ENCODE measurements at places on chromosomes 5 and 9. TPM values are rescaled to one million over a fixed set of nuclear protein-coding genes. Genes with fewer than 3 reads are reported as not detected.

DNA sequence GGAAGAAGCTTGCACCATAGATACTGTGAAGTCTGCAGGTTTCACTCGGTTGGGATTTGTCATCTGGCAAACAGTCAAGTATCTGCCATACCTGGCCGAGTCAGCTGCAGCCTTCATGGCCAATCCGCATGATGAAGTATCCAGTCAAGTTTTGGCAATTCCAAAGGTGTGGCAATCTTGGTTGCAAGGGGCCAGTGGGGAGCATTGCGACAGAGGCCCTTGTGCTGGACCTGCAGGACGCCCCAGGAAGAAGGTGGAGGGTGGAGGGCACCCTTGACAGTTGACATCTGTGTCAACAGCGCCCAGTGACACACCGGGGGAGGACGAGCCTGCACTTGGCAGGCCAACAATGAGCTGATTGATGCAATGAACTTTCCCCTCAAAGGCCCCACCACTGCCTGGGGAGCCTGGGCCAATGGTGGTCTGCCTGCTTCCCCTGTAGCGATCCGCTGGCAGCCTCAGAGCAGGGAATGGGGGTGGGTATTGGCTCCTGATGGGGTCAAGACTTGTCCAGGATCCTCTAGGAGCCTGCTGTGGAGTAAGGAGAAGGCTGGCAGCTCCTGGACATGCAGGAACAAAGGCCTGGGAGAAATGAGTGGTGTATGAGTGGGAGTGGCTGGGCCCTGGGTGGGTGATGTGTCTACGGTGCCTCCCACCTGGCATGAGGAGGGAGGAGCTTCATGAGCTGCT is 122.8 kb upstream of the PITX1 start:
- DNase-seq = no peak

- no peak for DNase-seq
Measured at GRCh38 chr9:123235448-123235847, 32.9 kb downstream of the STRBP start.

GRCh38 chr9:90086101-90086511 is 481.3 kb downstream of the GADD45G start:
- DNase-seq = no peak

- DNase-seq = no peak
Measured at GRCh38 chr9:101478444-101478843, 42.9 kb upstream of the ALDOB start.

DNA sequence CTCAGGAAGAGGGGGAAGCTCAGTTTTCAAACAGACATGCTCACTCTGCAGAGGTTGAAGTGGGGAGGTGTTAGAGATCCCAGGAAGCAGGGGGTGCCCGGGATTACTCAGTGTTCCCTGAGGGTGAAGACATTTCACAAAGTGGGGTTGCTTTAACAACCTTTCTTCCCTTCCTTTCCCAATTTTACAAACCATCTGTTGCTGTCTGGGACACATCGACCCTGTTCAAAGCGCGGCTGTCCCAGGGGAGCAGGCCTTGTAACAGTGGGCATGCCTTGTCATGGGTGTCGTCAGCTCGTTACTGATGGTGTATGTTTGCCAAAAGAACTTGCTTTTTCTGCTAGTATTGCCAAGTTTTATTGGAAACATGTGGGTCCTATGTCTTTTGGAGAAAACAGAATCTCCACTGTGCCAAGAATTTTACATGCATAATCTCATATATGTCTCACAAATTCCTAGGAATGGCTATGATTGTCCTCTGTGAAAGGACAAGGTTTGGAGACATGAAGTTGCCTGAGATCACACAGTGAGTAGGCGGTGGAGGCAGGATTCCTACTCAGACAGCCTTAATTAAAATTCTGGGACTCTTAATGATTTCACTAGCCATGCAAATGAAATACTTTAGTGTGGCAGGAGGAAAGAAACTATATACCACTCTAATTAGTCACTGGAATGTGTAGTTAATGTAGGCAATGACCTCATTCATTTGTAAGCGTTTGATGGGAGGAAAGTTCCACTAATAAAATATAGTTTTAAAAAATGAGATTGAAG is 198.9 kb downstream of the NXNL2 start:
- peak; percentile 82 for DNase-seq

DNA sequence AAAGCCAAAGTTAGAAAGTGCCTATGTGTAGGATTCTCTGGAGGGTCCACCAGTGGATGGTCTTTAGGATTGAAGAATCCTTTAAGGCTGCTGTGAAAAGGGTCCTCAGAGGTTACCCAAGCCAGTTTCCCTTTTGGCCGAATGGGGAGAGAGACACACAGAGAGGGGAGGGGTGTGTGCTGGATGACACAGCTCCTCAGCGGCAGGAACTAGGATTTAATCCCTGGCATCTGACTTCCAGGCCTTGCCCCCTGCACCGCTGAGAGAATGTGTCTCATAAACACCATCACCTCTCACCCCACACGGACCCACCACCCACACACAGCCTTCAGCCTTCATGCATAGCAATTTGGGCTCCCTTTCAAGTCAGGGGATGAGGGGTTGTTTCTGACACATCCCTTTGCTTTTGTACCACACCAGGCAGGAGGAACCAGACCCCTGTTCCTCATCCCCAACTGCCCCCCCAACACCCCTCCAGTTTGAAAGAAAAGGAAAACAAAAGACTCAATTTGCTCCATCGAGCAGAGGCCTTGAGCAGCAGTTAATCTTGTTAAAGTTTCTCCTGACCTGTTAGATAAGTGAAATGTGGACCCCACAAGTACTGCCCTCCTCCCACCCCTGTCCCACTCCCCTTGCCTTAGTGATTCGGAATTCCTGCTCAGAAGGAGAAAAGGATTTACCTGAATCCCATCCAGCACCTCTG is 4.0 kb downstream of the PAPPA start:
- DNase-seq = peak; percentile 72

- DNase-seq = no peak
Measured at GRCh38 chr9:108811944-108812343, 43.8 kb downstream of the ACTL7B start.

The PHF24 gene
- not detected for total RNA-seq

DNA sequence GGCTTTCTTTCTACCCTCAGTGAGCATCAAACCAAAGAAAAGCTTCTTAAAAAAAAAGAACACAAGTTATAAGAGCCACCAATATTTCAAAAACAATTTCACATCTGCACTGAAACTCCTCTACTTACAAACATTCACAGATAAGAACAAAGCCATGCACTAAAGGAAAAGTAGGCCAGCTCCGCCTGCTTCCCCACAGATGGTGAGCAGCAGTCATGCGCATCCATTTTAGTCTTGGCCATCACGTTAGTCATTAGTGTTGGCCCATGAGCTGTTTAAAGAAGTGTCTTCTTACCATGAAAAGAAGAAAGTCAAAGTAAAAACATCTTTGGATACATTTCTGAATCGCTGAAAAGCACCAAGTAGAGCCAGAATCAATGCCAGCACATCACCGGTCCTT is 40.0 kb upstream of the SMIM23 start:
- peak; percentile 13 for DNase-seq

GRCh38 chr9:123423311-123423640 is 67.3 kb downstream of the CRB2 start:
- DNase-seq = no peak

The ROPN1L gene
- total RNA-seq = 0.86 TPM

DNA sequence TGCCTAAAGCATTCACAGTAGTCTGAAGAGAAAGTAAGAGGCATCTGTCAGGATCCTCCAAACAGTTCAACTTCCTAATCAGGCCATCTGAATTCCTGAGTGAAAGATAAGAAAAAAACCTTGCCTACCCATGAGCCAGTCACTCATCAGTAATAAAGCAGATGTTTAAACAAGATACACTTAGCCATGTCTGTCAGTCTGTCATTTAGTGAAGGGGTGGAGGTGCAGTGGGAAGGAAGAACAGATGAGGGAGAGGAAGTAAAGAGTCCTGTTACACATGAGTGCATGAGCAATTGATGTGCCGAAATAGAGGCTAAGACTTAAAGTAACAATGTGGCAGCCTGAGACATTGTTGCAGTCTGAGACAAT is 29.9 kb upstream of the DMRTA1 start:
- DNase-seq = peak; percentile 3

The CDO1 gene
- 0.89 TPM for total RNA-seq

The MARVELD2 gene
- total RNA-seq = 5.5 TPM

The EIF4E1B gene
- not detected for total RNA-seq

DNA sequence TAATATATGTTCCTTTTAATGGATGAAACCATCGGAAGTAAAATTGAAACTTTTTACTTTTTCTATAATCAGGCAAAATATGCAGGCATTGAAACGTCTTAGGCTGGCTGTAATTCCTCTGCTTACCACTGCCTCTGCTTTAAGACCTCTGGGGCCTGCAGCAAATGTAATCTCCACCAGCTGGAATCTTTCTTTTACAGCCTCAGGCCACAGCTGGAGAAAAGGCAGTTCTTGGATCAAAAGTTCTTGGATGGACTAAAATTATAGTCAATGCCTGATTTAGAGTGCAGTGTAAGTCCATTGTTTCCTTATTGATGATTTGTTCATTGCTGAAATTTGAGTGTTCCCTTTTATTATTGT is 396.7 kb downstream of the KCTD16 start:
- peak; percentile 25 for DNase-seq

DNA sequence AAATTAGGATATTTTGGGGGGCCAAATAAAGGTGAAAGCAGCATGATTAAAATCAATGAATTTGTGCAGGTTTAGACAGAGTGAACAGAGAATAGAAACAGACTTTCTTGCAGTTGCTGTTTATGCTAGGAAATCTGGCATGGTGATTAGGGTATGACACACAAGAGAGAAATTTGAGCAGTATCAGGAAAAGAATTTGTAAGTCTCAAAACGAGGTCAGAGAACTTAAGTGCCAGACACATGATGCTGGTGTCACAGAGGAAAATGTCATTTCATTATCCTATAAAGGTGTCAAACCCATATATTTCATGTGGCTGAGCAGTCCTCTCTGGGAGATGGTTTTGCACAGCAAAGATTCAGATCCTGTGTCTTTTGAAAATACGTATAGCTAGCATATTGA is 15.7 kb downstream of the LVRN start:
- DNase-seq = peak; percentile 89

The ZNF484 gene
- total RNA-seq = 5.9 TPM

The RAD17 gene
- total RNA-seq = 15.8 TPM

The GRM6 gene
- not detected for total RNA-seq

GRCh38 chr9:100052375-100052774 is 46.4 kb downstream of the ERP44 start:
- no peak for DNase-seq

DNA sequence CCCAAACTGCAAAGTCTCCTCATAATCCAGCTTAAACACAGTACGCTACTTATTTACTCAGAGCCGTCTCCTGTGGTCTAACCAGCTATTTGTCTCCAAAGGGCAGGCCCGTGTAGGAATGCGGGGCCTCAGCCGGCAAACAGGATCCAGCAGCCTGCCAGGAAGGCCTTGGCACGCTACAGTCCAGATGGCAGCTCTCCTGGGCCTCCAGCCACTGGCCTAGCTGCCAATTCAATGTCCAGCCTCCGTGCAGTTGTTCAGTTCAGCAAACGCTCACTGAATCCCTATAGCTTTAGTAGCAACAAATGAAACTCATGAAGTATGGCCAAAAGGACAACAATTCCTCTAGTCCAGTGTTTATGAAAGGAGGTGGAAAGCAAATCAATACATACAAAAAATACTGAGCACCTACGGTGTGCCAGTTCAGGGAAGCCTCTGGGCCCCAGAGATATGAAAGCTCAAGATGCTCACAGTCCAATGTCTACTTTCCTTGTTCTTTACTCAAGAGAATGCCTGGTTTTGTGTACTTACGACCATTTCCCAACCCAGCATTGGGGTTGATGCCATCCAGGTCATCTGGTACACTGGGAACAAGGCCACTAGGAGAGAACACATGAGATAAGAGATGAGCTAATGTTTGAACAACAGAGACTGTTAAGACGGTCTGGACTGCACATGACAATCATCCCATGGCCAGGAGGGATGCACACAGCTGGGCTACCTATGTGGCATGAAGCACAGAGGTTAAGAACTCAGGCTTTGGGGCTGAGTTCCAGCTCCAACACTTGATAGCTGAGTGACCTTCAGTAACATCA is 8.3 kb downstream of the CDK5RAP2 start:
- peak; percentile 92 for DNase-seq

The WDR31 gene
- 0.97 TPM for total RNA-seq
